Brain pericyte (primary cell): ENCODE measurements at places on chromosomes 3 and 15.

DNA sequence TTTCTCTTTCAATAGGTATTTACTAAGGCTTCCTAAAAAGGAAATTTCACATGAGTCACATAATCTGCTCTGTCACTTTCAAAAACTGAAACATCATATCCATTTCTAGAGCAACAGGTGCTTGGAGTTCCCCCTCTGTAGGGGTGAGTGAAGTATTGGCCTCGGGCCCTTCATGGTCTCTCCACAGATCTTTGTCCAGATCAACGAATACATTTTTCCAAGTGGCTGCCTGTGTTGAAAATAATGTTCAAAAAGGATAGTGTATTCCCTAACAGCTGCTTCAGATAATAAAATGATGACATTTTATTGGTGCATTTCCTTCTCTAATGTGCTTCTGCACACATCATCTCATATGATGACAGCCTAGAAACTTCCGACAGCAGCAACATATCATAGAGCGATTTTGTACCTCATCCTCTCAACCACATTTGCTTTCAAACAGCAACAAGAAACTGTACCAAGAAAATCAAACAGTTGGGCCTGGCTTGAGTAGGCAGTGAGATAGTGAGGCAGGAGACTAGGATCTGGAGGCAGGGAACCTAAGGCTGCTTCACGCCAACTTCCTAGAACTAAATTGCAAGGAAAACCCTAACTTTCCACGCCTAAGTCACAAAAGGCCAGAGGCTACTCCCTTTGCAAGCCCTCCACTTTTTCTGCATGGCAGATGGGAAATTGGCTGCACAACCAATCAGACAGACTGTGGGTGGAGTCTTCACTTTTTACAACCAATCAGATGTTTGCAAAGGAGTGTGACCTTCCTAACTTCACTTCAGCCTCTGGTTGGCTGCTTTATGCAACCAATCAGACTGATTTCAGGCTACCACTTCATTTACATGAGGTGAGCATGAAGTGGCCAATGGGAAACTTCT is 340.2 kb downstream of the LRRC3B start:
- DNase-seq: no peak

DNA sequence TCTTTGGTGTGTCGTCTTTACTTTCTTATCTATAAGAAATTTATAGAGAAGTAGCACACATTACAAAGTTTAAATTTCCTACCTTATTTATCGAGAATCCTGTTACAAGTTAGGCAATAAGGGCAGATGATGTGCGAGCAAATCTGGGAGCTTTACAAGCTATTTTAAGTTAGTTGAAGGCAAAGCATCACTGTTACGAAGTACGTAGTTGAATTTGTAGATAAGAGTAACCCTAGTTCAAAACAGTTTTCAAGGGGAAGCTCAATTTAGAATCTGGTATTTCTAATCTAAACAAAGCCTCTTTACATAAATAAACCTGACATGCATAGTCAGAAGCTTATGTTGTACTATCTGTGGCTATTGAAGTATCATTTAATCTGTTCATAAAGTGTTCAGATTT is 8.4 kb downstream of the KBTBD8 start:
- no peak for DNase-seq

DNA sequence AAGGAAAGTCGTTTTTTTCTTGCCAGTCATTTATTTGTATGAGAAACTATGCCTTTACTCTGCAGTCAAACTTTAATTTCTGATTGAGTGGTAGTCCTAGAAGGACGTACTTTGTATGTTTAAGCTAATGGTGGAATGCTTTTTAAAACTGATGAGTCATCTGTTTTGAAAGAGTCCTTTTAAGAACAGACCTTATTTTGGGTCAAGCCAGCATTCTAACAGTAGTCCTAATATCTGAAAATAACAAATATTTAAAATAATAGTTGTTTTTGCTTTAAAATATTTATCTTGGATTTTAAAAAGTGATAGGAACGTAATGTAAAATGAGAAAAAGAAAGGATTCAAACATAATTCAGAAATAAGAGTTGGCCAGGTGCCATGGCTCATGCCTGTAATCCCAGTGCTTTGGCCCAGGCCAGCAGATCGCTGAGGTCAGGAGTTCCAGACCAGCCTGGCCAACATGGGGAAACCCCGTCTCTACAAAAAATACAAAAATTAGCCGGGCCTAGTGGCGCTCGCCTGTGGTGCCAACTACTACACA is 1.3 kb upstream of the LRRC58 start:
- no peak for DNase-seq

DNA sequence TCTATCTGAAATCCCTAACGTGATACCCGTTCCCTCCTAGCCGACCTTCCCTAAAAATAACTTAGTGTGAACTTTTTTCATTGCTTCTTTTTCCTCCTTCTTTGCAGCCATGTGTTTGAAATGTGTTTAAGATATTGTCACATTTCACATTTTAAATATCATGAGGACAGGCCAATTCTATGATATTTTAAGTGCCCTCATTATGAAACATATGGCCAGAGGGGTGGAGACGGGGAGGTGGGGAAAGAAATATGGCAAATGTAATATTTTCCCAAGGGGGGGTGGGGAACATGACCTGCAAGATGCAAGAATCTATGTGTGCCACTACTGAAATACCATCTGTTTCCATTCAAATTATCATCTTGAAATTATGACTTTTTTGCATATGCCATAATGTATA is 1039.2 kb downstream of the AGBL1 start:
- no peak for DNase-seq

- DNase-seq: no peak
Measured at GRCh38 chr3:143120716-143121240, 1.2 kb downstream of the CHST2 start.
